ENCODE measurements at places on chromosomes 7 and 10.

- DNase-seq = no peak
Observed at GRCh38 chr7:77348371-77348813, 67.8 kb downstream of the GSAP start.

- DNase-seq = no peak
Observed at GRCh38 chr10:76337641-76338040, 906.2 kb downstream of the LRMDA start.

- DNase-seq = no peak
Observed at GRCh38 chr10:44745920-44746319, 165.2 kb upstream of the TMEM72 start.

GRCh38 chr7:70630818-70631457 lies 501.0 kb upstream of the GALNT17 start:
- DNase-seq = no peak

- no peak for DNase-seq
Observed at GRCh38 chr7:542713-543500, 23.3 kb upstream of the PDGFA start.

DNA sequence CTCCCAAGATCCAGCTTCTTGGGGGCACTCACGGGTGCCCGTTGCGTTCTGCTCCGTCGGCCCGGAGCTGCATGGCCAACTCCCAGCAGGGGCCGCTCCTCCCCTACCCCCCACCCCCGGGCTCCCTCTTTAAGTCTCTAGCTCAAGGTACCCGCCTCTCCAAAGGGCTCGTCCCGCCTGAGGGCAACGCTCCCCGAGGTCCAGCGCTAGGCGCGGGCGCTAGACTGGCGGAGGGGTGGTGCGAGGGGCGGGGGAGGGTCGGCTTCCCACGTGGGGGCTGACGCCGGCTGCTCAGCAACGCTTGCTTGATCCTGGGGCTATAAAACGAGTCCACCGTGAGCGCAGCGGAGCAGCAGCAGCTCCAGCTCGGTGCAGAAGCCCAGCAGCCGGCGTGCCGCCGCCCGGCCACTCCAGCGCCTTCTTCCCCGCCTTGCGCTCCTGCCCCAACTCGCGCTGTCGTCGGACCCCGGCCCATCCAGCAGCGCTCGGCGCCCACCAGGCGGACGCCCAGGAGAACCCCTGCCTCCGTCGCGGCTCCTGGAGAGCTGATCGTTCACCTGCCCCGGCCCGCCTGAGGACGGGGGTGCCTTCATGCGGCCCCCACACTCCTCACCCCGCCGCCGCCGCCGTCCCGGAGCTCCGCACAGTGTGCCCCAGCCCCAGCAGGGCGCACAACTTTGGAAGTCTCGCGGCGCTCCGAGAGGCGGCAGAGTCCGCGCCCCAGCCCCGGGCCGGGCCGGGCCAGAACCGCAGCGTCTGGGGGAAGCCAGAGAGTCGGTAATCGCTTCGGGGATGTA lies at the start of gene ADRA2A:
Gene ADRA2A (plus strand): TSS at position 348 of the 797 bp plus-strand sequence. CDS start 968 bp downstream, outside the sequence.
- peak; percentile 44 for DNase-seq

- DNase-seq = no peak
Observed at GRCh38 chr7:52270301-52270700, 765.1 kb upstream of the POM121L12 start.

DNA sequence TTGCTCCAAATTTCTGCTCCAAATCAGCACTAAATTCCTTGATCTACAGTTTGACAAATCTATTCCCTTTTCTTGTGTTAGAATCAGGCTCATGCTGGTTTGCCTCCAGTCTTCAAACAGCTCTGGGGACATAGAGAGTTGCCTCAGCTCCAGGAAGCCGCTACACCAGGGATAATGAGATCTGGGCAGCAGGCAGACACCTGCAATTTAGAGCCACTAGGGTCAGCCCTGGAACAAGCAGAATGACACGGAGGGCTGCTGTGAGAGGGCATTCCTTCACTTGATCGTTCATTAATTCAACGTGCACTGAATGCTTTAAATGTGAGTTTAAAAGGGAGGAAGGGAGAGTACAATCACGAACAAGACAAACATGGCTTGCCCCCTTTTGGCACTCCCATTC lies 3.7 kb upstream of the ELMO1 start:
- no peak for DNase-seq

- no peak for DNase-seq
Observed at GRCh38 chr7:130277763-130278643, 11.3 kb downstream of the CPA2 start.

DNA sequence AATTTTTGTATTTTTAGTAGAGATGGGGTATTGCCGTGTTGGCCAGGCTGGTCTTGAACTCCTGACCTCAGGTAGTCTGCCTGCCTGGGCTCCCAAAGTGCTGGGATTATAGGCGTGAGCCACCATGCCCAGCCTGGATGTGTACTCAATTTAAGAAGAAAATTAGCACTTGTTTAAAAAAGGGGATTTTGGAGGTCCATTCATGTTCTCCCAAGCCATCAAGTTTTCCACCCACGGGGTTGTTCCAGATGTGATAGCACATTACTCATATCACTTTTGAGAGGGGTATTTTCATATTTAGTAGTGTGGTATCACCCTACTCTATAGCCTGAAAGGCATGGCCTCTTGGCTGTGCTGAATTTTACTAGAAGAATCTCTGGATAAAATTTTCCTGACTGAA lies 10.5 kb upstream of the SLC26A3 start:
- DNase-seq = peak; percentile 34

GRCh38 chr10:123007558-123008354 lies 839 bp downstream of the IKZF5 start:
- DNase-seq = peak; percentile 50

DNA sequence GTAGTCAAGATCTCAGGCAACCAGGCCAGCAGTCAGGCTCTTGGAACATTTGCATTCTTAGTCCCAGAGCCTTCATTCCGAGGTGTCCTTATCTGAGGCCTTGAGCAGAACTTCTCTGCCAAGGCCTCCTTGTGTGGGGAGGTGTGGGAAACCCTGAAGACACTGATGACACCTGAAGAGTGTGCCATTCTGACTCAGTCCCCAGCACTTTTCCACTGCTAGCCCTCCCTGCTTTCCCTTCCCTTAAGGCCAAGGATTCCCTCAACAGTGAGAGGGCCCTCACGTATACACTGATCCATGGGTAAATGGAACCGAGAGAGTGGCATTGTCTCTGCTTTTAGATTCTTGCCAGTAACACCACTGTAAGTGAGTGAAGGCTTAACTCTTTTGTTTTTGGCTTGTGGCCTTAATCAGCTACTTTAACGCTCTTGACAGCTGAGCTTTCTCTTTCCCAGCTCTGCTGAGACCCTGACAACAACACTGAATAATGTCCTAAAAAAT lies 30.3 kb downstream of the TRDMT1 start:
- DNase-seq = no peak

- DNase-seq = peak; percentile 59
Observed at GRCh38 chr7:92835261-92835850, 1.0 kb downstream of the CDK6 start.

GRCh38 chr10:111175787-111176186 lies 99.0 kb downstream of the ADRA2A start:
- DNase-seq = no peak

DNA sequence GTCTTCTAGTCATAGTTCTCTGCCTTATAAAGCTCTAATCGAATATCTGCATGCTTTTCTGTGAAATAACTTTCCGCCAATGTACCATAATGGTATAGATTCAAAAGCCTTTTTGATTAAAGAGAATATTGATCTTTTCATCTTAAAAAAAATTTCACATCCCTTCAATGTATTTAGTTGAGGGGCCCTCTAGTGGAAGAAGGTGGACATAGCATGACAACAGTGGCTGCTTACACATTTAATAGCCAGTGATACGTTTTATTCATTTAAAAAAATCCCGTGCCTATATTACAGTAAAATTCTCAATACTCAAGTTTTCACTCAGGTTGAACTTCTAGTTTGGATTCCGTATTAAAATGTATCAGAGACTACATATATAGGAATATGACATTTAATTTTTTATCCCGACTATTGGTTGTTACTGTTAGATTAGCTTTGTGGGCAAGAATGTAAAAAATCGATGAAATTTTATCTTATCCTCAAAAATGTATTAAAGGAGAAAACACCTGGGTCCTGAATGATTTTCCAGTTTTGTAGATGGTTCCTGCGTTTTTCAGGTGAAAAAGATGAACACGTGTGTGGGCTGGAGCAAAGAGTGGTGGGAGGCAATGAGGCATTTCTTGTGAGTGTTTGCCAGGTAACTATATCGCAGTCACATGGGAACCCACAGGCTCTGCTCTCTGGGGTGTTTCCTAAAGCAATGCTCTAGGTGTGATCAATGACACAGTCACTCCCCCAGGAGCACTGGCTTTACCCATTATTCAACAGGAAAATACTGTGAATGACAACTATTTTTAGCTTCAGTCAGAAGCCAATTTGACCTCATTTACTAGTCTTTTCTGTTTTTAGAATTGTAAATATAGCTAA lies 24.1 kb upstream of the PNLIP start:
- DNase-seq = peak; percentile 27

GRCh38 chr10:31977440-31978155 lies 49.0 kb upstream of the ARHGAP12 start:
- no peak for DNase-seq

DNA sequence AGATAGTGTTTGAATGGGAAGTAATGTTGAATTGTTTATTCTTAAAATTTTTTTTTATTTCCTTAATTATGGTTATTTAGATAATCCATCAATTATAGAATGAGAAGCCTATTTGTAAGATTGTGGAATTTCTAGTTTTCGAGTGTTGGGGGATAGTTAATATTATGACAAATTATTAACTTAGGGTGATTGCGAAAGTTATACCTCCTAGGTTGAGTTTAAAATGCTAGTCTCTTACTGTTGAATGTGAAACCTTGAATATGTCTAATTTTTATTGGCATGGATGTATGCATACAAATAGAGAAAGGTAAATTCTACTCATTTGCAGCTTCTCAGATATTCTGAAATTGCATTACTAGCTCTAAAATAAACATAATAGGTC lies 43.2 kb downstream of the BICC1 start:
- no peak for DNase-seq
